Stimulated activated CD8-positive, alpha-beta memory T cell treated with anti-CD3 and anti-CD28 coated beads, Interleukin-2, amount 100 ng/mL, for 48 hours (primary cell): ENCODE measurements at places on chromosomes 4 and X.
A peak's percentile ranks its signal among the peaks of the same experiment; 100 is the strongest.

GRCh38 chrX:1885116-1885515, 270.3 kb downstream of the ASMT start:
- no peak for DNase-seq

DNA sequence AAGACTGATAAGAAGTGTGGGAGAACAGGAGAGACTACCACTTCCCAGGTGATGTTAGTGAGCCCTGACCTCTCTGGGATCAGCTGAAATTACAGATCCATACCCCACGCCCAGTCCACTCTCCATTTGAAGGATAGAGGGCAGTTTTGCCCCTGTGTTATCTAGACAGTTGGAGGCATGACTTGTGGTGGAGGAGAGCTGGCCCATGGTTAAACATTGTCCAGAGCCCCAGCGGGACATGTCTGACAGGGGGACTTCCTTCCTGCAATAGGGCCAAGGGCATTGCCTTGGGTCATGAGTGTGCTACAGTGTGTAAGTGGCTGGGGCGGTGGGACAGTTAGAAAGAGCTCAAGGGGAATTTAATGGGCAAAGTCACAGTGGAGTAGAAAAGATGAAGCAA, 181.1 kb downstream of the MID1IP1 start:
- no peak for DNase-seq

GRCh38 chrX:110794601-110795000, 1.0 kb downstream of the CHRDL1 start:
- no peak for DNase-seq

DNA sequence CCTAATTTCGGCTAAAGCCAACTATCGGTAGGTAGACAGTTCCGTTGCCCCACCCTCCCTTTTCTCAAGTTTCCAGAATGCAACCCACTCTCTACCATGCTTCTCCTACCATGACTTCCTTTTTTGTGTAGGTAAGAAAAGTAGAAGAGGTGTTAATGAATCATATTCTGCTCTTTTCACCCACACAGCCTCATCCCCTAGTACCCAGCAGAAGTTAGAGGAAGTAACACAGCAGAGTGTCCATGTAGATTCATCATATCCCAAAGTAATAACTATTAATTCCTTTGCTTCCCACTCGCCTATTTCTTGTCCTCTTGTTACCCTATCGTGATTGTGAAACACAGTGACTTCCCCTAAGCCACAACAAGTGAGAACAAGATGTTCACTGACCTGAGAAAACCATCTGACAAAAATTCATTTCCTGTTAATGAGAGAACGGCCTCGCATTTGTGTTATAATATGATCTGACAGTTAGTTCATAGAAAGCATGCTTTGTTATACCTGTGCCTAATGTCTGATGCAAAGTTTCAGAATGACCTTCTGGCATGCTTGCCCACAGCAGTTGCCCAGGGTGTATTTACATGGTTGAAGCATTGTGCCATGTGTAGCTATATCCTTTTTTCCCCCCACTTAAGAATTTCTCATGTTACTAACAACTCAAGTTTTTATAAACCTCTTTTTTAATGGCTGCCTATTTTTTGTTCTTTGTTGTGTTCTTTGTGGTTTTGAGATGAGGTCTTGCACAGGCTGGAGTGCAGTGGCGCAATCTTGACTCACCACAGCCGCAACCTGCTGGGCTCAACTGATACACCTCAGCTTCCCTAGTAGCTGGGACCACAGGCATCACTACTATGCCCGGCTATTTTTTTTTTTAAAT, 185.6 kb downstream of the RAP1GDS1 start:
- DNase-seq, result peak; percentile 48

DNA sequence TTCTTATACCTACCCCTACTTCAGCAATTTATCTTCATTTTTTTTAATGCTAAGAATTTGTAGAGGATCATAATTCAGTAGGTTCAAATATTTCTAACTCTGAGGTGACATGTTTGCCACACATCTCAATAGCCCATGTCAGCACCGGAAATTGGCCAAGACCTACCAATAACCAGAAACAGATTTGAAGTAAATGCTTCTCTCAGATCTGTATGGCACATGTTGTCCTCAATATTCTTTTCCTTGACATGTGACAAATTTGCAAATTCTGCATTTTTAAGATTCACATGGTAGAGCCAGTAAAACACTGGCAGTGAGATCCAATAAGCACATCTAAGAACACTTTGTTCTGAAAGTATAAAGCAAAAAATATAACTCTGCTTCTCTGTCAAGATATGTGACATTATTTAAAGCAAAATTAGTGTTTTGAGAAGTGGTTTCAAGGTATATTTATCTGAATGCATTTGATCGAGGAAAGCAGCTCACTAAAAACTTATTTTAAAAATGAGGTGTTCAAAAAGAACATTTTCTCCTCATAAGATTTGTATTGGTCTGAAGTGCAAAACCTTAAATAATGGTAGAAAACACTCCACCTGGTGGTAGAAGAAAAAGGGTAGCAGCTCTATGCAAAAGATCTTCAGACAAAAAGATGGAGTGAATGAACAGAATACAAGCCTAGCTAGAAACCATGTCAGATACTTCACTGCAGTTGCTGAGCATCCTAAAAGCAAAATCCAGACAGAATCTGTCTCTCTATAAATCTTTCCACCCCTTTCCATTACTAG, 513.8 kb upstream of the FAM241A start:
- no peak for DNase-seq

GRCh38 chrX:118755633-118756032, 28.2 kb downstream of the IL13RA1 start:
- DNase-seq, result no peak

- no peak for DNase-seq
These were observed at the start of gene SOWAHB for GRCh38 chr4:76897536-76898384. Gene SOWAHB, minus strand, starts transcription at chr4:76898144. Its CDS starts 295 bp downstream, at chr4:76897849.

- DNase-seq, result no peak
These were observed 14.8 kb upstream of the FAM47A start for GRCh38 chrX:34146906-34147305.

DNA sequence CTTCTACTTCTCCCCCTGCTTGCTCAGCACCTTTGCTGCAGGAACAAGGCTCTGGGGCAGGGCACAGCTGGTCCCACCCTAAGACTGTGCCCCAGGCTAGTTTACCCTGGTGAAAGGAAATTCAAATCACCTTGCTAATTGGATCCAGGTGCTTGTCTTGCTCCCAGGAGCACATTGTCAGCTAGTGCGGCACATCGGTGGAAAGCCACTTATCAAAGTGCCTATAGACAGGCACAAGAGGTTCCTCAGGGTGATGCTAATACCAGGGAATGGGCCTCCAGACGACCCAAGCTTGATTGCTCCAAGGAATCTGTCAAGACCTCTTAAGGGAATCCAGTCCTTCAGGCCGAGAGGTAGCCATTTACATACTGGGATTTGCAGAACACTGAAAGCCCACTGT, 64.5 kb upstream of the PRPS1 start:
- DNase-seq, result no peak

GRCh38 chr4:16682975-16683374, 215.5 kb downstream of the LDB2 start:
- DNase-seq, result no peak

DNA sequence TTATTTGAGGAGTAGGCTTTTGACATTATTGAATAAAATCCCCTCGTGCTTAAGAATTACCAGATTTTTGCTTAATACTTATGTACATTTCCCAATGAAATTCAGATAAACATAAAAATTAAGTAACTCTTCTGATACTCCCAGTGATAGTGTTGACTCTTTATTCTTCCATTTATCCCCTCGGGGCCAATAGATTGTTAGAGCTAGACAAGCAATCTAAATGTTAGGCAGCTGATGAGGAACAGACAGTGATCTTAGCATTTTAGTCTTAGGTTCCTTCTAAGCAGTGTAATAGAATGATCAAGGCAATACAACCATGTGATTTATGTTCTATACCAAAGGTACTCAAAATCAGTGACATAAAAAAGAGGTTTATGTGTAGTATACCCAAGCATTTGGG, 68.7 kb downstream of the USP9X start:
- DNase-seq, result no peak

- DNase-seq, result no peak
These were observed 29.4 kb upstream of the NEUROG2 start for GRCh38 chr4:112545346-112545745.

GRCh38 chr4:168993714-168994510, 16.1 kb downstream of the CBR4 start:
- DNase-seq, result no peak

- no peak for DNase-seq
These were observed 857.5 kb upstream of the FTHL17 start for GRCh38 chrX:31929366-31929765.

DNA sequence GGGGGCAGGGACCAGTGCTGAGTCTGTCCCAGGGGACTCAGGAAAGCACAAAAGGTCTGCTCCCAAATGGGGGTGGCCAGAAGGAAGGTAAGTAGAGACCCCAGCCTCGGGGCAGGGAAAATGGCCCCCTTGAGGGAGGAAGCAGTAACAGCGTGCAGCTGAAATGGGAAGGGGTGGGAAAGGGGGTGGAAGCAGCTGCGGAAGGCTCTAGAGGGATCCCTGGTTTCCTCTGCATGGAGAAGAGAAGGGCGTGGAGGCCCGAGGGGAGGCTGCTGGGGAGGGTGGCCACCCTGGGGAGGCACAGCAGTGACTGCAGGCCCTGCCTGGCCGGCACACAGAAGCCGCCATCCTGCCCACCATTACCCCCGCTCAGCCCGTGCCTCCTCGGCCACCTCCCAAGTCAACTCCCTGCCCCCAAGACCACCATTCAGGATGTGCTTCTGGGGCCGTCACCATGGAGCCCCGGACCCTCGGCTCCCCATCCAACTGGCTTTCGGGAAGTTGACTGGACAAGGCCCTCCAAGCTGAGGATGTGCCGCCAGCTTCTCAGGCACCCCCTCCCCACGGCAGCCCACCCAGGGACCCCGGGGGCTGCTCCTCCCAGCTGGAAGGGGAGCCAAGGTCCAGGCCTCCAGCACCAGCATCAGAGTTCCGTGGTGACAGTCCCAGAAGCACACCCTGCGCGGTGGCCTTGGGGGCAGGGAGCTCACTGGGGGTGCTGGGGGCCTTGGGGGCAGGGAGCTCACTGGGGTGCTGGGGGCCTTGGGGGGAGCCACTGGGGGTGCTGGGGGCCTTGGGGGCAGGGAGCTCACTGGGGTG, 23.6 kb downstream of the CFAP99 start:
- DNase-seq, result no peak

DNA sequence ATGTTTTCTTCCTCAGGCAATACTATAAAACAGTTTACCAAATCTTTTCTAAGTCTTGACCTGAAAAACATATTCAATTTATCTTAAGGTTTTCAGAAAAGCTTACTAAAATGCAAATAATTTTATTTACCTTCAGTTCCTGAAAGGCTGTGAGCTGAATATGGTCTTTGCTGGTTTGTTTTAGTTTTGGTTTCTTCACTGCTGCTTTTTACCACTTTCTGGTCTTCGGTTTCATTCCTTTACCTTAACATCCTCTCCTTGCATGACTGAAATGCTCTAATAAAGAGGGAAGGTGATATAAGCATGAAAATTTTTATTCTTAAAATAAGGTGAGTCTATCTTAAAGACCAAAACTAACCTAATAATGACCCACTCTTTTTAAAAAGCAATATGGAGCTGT, 97.1 kb upstream of the NRK start:
- DNase-seq, result no peak

DNA sequence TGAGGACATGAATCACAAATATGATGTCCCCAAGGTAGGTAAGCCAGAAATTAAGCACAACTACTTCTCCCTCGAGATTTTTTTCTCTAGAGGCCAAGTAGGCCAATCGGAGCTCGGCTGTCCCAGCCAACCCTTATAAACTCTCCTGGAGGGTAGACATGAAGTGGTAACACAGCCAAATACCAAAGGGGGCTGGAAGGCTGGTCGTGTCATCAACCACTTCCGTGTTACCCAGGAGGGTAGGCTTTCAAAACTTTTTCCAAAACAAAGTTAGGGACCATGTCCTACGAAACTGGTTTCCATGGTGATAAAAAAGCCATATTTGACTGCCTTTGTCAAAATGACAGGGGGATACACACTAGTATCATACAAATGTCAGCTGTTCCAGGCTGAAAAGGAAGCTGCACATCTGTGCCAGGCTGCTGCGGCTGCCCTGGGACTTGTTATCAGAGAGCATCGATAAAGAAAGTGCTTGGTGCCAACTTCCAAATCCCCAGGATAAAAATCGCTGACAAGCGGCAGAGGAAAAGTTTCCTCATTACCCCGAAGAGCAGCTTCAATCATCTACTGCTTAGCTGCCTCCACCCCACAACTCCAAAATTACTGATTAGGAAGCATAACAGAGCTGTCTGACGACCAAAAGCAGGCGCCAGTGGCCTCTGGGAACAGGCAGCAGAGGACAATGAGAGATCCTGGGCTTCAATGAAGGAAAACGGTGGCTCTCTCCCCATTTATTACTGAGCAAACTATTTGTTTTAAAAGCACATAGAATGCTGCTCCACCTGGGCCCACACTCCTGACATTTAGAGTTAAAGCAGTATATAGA, 20.8 kb downstream of the BCOR start:
- no peak for DNase-seq

- no peak for DNase-seq
These were observed 60.2 kb upstream of the VCX3B start for GRCh38 chrX:8404471-8404870.

GRCh38 chr4:121237069-121237399, 72.9 kb upstream of the TNIP3 start:
- no peak for DNase-seq

DNA sequence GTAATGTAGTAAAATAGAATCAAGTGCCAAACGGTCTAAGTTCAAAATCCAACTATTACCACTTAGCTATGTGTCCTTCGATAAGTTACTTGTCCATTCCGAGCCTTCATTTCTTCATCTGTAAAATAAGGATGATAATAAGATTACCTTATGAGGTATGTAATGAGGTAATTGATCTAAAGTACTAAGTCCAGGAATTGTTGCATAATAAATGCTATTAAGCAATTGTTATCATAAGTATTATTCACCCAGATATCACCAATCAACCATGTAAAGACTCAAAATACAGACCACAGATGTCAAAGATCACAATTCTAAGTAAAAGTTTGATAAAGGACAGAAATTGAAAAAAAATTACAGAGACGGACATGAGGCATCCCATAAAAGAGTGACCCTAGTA, 168.4 kb upstream of the POU3F4 start:
- DNase-seq, result no peak

DNA sequence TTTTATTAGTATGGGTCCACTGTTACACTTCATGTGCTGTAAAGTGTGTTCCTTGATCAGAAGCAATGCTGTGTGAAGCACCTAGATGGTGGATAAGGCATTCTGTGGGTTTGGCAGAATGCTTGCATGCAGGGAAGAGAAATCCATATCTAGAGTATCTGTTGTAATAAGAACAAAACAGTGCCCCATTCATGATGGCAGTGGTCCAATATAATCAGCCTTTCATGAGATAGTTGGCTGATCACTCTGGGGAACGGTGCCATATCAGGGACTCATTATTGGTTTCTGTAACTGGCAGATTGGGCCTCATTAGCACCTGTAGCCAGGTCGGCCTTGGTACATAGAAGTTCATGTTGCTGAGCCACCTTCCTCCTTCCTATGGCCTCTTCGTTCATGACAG, 28.7 kb downstream of the STIM2 start:
- no peak for DNase-seq
